Activated naive CD4-positive, alpha-beta T cell treated with anti-CD3 and anti-CD28 coated beads, Interleukin-2, amount 10 ng/mL, durations not matched to agents 7 days and 5 days (primary cell): ENCODE measurements at places on chromosomes 7 and 10.

DNA sequence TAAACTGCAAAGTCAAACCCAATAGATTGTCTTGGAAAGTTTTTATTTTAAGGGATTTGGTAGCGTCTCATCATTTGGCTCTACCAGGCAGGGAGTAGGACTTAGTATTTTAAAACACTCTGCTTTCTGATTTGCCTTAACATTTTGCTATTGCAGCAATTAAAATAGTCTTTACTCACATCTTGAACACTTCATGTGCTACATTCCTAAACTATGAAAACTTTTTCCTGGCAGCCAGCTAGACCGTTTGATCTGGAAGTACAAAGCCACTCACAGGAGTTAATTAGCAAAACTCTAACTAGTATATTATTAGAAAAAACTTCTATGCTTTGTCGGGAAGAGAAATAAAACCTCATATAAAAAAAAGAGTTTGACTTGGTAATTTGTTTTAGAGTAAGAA lies 111.4 kb downstream of the TFPI2 start:
- H3K36me3 ChIP-seq: no peaks in the 10 kb centered on the region
- H3K27me3 ChIP-seq: no peaks in the 10 kb centered on the region
- no peak for DNase-seq
- H3K27ac ChIP-seq: no peak overlapping the region
- H3K4me3 ChIP-seq: no peak overlapping the region

GRCh38 chr7:30436046-30436445 lies 42.5 kb downstream of the NOD1 start:
- H3K36me3 ChIP-seq: peaks cover 43% of the 10 kb centered on the region
- no peak overlapping the region for H3K4me3 ChIP-seq
- no peak overlapping the region for H3K27ac ChIP-seq
- no peaks in the 10 kb centered on the region for H3K27me3 ChIP-seq
- DNase-seq: no peak
- peaks cover under 1% of the 10 kb centered on the region for H3K4me1 ChIP-seq

DNA sequence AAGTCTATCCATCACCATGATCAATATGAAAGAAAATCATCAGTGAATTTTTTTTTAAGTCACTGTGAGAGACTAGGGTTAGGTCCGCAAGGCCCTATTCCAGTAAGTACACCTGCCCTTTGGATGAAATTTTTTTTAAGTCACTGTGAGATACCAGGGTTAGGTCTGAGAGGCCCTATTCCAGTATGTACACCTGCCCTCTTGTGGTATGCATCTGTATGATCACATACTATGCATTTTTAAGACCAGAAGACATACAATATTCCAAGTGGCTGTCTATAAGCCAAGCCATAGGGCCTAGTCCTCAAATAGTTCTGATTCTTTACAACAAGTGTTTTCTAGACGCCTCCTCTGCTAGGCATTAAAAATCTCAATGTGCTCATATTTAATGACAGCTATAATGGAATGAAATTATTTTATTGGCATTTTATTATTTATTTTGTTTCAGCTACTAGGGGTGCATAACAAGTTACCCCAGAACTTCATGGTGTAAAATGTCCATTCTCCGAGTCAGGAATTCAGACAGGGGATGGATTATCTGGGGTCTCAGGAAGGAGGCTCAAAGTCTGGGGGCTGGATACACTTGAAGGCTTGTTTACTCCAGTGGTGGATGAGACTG lies 53.1 kb downstream of the TEX36 start:
- H3K4me3 ChIP-seq: no peak overlapping the region
- DNase-seq: no peak
- H3K4me1 ChIP-seq: no peaks in the 10 kb centered on the region
- H3K36me3 ChIP-seq: no peaks in the 10 kb centered on the region

GRCh38 chr10:110010486-110011378 lies 2.9 kb downstream of the ADD3 start:
- peak overlapping the region; percentile 96 for H3K27ac ChIP-seq
- peaks cover 57% of the 10 kb centered on the region for H3K4me1 ChIP-seq
- H3K27me3 ChIP-seq: no peaks in the 10 kb centered on the region
- no peak for DNase-seq
